ENCODE measurements at places on chromosomes 5 and 9. TPM values are rescaled to one million over a fixed set of nuclear protein-coding genes. Genes with fewer than 3 reads are reported as not detected.

The NSG2 gene
- not detected for total RNA-seq

The SLC6A3 gene
- total RNA-seq, result not detected

The CFAP157 gene
- not detected for total RNA-seq

The POLR3G gene
- 1.8 TPM for total RNA-seq

The SLCO4C1 gene
- 4.1 TPM for total RNA-seq

The NUTM2G gene
- not detected for total RNA-seq

The PRRT1B gene
- not detected for total RNA-seq

The FLT4 gene
- not detected for total RNA-seq

The PCDHGA4 gene
- total RNA-seq, result 6.8 TPM

The FBXO4 gene
- total RNA-seq, result 14.5 TPM

The ADAMTS16 gene
- 1.4 TPM for total RNA-seq

The ORM2 gene
- total RNA-seq, result not detected

The HRH2 gene
- total RNA-seq, result 0.36 TPM

The PCDHA4 gene
- total RNA-seq, result 0.88 TPM

The IRX4 gene
- not detected for total RNA-seq

The PAIP1 gene
- 127 TPM for total RNA-seq

The ERCC6L2 gene
- total RNA-seq, result 77.5 TPM

The C9orf43 gene
- total RNA-seq, result 0.36 TPM

The HK3 gene
- total RNA-seq, result 1.8 TPM

The MOB3B gene
- total RNA-seq, result under 0.01 TPM

The TNFAIP8 gene
- 26.2 TPM for total RNA-seq

The DNLZ gene
- total RNA-seq, result 4.3 TPM

The AHRR gene
- 52.2 TPM for total RNA-seq

The PCDHGA8 gene
- total RNA-seq, result 3.5 TPM

The ITGA1 gene
- 31.8 TPM for total RNA-seq

The ZNF883 gene
- 7.2 TPM for total RNA-seq

The TERT gene
- total RNA-seq, result not detected

The TMEM252 gene
- not detected for total RNA-seq

The NR5A1 gene
- not detected for total RNA-seq

The BTNL3 gene
- not detected for total RNA-seq

The RNF183 gene
- total RNA-seq, result not detected

The FBN2 gene
- total RNA-seq, result 33.0 TPM

The SPINK13 gene
- not detected for total RNA-seq

The HTR1A gene
- total RNA-seq, result not detected

The OR1J2 gene
- 0.29 TPM for total RNA-seq

The PHF24 gene
- total RNA-seq, result not detected

The NOTCH1 gene
- total RNA-seq, result 14.4 TPM

The SPINK5 gene
- total RNA-seq, result not detected

The GOLM1 gene
- total RNA-seq, result 85.0 TPM

The FAM81B gene
- not detected for total RNA-seq
